ENCODE measurements at places on chromosomes 11 and 22.

- DNase-seq: peak; percentile 92
Measured at GRCh38 chr11:119094816-119095065, 6.9 kb downstream of the DPAGT1 start.

GRCh38 chr22:26320447-26320846, 108.6 kb upstream of the ASPHD2 start:
- no peak for DNase-seq

DNA sequence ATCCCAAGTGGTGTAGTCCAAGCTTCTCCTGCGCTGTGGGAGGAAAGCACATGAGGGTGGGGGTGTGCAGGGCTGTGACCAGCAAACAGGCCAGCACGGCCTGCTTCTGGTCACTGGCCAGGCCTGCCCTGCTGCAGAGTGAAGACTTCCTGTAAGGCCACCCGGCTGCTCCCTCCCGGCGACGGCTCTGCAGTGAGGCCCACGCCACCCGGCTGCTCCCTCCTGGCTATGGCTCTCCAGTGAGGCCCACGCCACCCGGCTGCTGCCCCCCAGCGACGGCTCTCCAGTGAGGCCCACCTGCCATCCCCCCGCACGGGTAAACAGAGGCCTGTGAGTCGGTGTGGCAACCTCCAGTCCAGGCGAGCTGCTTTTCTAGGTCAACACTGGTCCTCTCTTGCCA, 31.4 kb upstream of the BRSK2 start:
- no peak for DNase-seq

DNA sequence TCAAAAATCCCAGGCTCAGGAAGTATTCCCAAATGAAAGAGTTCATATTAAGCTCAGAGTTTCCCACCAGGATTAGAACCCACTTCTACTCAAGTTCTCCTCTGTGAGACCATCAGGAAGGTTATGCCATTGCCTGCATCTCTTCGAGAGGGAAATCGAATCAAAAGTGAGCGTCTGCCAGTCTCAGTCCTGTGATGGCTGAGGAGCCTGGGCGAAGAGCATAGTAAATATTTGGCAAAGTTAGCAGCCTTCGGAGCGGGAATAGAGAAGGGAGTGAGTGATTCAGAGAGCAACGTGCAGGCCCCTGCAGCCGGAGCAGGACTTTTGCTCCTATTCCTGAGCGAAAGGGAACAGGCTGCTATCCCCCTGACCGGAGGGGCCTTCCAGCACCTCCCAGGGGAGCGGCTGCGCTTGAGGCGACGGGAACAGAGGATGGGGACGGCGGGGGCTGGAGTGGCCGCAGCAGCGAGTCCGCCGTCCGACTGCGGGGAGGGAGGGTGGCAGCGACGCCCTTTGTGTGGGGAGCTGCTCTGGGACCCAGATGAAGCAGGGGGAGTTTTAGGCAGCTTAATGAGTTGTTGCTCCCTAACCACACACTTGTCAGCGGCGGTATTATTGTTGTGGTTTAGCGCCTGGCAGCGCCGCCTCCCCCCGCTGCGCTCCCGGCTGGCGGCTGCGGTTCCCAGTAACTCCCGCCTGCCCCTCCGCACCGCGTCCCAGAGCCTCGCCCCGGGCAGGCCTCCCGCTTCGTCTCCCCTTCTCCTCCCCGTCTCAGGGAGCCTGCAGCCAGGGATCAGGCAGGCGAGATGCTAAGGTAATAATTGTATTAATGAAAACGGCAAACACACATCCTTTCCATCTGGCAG, 21.7 kb upstream of the NRGN start:
- DNase-seq: peak; percentile 62

DNA sequence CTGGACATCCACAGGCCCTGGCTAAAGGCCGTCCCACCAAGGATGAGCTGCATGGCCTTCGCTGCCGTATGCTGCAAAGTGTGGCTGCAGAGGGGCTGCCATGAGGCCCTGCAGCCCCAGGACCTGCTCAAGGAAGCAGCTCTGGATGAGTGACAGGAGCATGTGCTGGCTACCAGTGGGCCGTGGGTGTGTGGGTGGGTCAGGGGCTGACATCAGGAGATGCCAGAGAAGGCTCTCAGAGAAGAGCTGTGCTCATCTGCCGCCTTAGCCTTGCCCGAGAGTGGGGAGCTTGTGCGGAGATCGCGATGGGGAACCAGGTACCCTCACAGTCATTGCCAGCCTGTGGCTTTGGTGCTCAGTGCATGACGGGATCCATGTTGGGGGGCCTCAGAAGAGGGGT, 41.3 kb downstream of the SCUBE1 start:
- DNase-seq: no peak

- no peak for DNase-seq
Measured at GRCh38 chr11:82978422-82979099, 77.0 kb downstream of the DDIAS start.

- DNase-seq: no peak
Measured at GRCh38 chr22:35177811-35178210, 79.5 kb upstream of the HMGXB4 start.

GRCh38 chr11:69497221-69497787, 15.8 kb downstream of the LINC01488 start:
- peak; percentile 87 for DNase-seq

GRCh38 chr11:61957021-61957770, 7.0 kb downstream of the BEST1 start:
- no peak for DNase-seq

DNA sequence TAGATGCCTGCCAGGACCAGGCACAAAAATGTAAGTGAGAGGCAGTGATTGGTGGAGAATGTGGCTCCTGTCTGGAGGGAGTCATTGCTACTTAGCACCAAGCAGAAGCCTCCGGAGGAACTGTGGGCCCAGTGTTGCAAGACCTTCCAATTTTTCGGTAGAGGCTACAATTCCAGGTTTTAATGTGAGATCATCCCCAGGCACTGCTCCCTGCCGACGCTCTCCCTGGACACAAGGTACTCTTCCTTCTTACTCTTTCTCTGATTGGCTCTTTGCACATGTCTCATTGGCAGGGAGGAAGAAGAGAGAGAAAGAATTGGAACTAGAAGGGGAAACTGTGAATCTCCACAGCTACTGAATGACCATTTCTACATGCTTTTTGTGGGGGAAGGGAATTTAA, 53.7 kb upstream of the EP300 start:
- DNase-seq: no peak

GRCh38 chr11:73875840-73876239, 806 bp downstream of the COA4 start:
- no peak for DNase-seq

- DNase-seq: no peak
Measured at GRCh38 chr11:110243791-110244190, 52.6 kb downstream of the RDX start.

DNA sequence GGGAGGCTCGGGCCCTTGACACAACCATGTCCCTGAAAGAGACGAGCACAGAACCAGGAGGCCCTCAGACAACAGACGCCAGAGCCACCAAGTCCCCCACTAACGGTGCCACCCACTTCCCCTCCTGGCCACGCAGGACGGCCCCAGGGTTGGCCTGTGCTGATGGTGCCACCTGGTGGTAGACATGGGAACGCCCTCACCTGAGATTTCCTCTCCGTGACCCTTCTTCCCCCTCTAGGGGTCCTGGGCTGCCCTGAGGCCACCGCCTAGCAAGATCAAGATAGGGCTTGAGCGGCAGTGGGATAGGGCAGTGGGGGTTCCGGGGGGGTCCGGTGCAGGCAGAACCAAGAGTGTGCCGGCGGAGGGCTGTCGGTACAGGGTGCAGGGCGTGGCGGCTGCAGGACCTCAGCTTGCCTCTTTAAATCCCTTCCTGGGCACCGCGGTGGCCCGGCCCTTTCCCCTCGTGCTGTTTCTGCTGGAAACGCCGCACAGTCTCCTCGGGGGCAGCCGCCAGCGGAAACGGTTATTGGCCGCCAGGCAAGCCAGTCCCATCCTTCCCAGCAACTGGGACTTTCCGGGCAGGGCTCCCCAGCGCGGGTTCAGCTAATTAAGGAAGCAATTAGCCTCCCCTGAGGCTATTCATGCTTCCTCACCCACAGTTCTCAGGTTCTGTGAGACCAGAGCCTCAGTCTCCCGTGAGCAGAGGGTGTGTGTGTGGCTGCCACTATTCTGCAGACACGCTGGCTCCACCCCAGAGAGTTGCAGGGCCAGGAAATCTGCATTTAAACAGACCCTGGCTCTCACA, 5.5 kb upstream of the NFAM1 start:
- DNase-seq: peak; percentile 84

Data from lower lobe of right lung (tissue), 2 donors.